ENCODE measurements at places on chromosomes 13 and 19.

GRCh38 chr19:18353378-18354005 lies 13.1 kb downstream of the PGPEP1 start:
- no peak for DNase-seq

- DNase-seq, result peak; percentile 77
These were observed 605 bp downstream of the CAPNS1 start for GRCh38 chr19:36140304-36141038.

GRCh38 chr13:25493931-25494640 lies 122.3 kb downstream of the ATP8A2 start:
- no peak for DNase-seq

- DNase-seq, result no peak
These were observed 3.0 kb downstream of the AKT2 start for GRCh38 chr19:40282209-40282580.

DNA sequence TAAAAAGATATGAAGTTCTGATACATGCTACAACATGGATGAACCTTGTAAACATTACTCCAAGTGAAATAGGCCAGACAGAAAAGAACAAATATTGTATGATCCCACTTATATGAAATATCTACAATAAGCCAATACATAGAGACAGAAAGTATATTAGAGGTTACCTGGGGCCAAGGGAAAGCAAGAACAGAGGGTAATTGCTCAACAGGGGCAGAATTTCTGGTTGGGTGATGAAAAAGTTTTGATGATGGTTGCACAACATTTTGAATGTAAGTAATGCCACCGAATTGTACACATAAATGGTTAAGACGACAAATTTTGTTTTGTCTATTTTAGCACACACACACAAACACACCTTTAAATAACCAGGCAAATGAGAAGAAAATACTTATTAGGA lies 268.4 kb downstream of the FOXO1 start:
- DNase-seq, result no peak

DNA sequence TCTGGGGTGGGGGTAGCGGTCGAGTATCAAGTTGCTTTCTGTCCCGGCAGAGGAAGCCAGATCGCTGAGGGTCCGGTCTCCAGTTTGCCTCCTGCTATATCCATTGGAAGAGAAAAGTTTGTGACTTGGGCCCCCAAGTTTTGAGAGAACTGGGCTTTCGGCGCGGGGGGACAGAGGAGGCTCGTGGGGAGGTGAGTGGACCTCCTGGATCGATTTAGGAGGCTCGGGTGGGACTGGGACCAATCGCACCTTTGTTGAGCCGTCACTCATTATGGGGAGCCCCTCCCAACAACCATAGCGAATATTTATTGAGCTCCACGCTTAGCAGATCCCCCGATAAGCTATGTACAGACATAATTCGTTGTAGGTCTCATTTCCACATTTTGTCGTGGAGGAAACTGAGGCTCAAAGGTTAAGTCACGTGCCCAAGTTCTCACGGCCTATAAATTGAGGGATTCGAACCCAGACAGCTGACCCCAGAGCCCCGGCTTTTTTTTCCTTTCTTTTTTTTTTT lies 909 bp downstream of the RFXANK start:
- no peak for DNase-seq

DNA sequence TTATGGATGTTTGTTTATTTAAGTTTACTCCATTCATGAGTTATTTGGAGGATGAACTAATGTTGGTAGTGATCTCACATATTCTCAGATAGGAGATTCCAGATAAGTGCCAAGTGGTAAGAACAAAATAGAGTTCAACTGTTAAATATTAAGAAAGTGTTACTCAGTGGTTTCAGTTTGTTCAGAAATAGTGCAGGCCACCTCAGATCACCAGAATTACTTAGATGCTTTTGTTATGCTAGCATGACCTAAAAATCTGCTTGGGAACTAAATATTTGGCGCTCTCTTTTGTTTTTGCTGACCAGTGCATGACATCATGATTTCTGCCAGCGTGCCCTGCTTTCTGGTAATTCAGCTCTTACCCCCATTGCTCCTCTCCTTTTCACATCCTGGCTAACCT lies 15.6 kb downstream of the CLDN10 start:
- DNase-seq, result no peak

GRCh38 chr13:96503481-96503880 lies 413.6 kb downstream of the HS6ST3 start:
- no peak for DNase-seq

- DNase-seq, result no peak
These were observed 20.0 kb downstream of the CNFN start for GRCh38 chr19:42370068-42370520.

DNA sequence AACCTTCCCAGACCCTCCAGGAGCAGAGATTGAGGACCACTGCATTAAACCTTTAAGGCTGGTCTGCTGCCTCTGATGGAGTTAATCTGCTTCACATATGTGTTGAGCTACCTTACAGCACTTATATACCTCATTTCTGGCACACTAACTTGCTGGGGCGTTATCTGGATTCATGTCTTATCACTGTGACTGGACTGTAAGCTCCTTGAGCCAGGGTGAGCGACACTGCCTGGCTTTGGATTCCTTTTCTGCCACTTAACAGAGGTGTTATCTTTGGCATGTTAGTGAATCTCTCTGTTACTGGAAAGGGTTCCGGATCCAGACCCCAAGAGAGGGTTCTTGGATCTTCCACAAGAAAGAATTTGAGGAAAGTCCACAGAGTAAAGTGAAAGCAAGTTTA lies 69.8 kb upstream of the RGCC start:
- no peak for DNase-seq

- no peak for DNase-seq
These were observed 1357.8 kb upstream of the ATXN8OS start for GRCh38 chr13:68749796-68750195.

GRCh38 chr13:81393110-81393509 lies 1052.2 kb upstream of the SPRY2 start:
- no peak for DNase-seq

DNA sequence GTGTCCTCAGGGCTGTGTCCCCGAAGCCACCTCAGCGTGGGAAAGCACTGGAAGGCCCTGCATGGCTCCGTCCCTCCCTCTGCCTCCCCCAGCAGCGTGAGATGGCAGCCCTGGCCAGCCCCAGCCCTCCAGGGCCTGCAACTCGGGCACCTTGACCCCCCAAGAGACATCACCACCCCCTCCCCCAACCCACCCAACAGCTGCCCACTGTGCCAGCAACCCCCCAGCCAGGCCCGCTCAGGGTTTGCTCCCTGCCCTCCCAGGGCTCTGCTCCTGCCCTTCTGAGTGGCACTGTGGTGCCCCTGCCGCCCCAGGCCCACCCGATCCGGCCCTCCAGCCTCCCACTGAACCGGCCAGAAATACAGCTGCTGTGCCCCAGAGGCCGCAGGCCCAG lies 1.5 kb upstream of the ASPDH start:
- DNase-seq, result no peak

GRCh38 chr13:106464076-106464475 lies 71.4 kb downstream of the EFNB2 start:
- no peak for DNase-seq

- DNase-seq, result peak; percentile 32
These were observed 22.1 kb upstream of the WDR18 start for GRCh38 chr19:961866-962620.

- DNase-seq, result no peak
These were observed 27.7 kb downstream of the CRTC1 start for GRCh38 chr19:18710996-18711751.

GRCh38 chr13:98068521-98068920 lies 74.4 kb upstream of the FARP1 start:
- DNase-seq, result no peak

- DNase-seq, result no peak
These were observed 3.5 kb upstream of the ZNF701 start for GRCh38 chr19:52566588-52566987.

- peak; percentile 84 for DNase-seq
These were observed 13.1 kb downstream of the GRAMD1A start for GRCh38 chr19:35013041-35013819.

DNA sequence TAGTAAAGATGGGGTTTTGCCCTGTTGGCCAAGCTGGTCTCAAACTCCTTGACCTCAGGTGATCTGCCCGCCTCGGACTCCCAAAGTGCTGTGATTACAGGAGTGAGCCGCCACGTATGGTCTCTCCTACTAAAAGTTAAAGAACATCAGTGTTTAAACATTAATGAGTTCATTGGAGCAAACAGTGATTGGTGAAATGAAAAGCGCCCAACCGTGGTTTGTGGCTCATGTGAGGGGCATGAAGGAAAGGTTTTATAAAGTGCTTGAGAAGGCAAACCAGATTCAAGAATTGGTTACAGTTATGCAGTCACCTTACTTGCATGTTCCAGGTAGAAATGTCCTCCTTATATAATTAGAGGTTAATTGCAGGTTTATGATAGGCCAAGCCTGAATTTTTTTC lies 109.5 kb downstream of the ZNF675 start:
- no peak for DNase-seq

DNA sequence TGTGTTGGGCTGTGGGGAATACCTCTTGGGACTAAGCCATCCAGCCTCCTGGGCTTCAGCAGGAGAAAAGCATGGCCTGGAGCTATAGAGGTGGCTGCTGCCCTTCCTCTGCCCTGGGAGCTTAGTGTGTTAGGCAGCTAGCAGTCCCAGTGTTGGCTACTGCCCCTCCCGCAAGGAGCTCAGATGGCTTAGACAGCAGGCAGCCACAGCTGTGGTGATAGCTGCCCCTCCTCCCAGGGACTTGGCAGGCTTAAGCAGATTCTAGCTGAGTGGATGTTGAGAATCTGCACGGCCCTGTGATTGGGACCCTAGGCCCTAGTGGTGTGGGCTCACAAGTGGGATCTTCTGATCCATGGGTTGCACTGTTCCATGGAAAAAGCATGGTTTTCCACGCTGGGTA lies 264.5 kb downstream of the TDRD3 start:
- DNase-seq, result no peak

- DNase-seq, result peak; percentile 38
These were observed 997 bp upstream of the SAMD4B start for GRCh38 chr19:39341129-39341718.

DNA sequence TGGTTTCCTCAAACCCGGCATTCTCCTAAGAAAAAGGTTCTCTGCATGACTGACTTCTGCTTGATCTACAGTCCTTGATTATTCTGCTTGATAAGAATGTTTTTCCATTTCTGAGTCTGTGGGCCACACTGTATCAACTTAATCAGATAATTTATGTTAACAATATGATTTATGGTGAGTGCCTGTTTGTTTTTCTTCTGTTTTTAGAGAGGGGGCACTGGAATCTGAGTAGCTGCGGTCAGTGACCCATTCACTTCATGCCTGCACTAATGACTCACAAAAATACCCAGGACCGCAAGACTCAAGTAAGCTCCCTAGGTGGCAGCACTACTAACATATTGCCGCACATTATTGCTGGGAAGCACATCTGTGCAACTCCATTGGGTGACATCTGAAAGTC lies 542.3 kb upstream of the ATXN8OS start:
- DNase-seq, result no peak

GRCh38 chr13:45851956-45852355 lies 403 bp upstream of the SIAH3 start:
- DNase-seq, result no peak

DNA sequence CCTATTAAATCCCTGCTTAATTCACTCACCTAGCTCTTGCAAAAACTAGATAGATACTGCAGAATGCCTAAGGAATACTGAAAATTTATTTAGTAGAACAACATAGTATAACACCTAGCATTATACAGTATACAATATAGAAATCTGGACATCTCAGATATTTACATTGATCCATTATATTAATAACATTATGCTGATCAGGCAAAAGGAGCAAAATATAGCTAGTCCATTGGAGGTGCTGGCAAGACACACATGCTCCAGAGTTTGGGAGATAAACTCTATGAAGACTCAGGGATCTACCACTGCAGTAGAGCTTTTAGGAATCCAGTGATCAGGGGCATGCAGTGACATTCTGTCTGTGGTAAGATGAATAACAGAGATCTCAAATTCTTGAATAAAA lies 357.6 kb downstream of the TBC1D4 start:
- no peak for DNase-seq

Measured in suppressor macrophage treated with lipopolysaccharide for 1 hour (primary cell).